ENCODE measurements at places on chromosomes 3 and 15. TPM values are rescaled to one million over a fixed set of nuclear protein-coding genes. Genes with fewer than 3 reads are reported as not detected.
A peak's percentile ranks its signal among the peaks of the same experiment; 100 is the strongest.

NTRK3 gene
- 5.1 TPM for total RNA-seq

TGM5 gene
- not detected for total RNA-seq

CCDC54 gene
- not detected for total RNA-seq

GOLGA8J gene
- total RNA-seq: 0.16 TPM

IGF1R gene
- total RNA-seq: 26.3 TPM

ENTPD3 gene
- 0.11 TPM for total RNA-seq

GRCh38 chr3:32421991-32422859, 30.6 kb downstream of the CMTM7 start:
- DNase-seq: peak; percentile 93

GRCh38 chr15:57217778-57218598, 158.3 kb upstream of the CGNL1 start:
- no peak for DNase-seq

- DNase-seq: peak; percentile 73
Measured at GRCh38 chr3:127608362-127608718, 10.1 kb downstream of the MCM2 start.

DNA sequence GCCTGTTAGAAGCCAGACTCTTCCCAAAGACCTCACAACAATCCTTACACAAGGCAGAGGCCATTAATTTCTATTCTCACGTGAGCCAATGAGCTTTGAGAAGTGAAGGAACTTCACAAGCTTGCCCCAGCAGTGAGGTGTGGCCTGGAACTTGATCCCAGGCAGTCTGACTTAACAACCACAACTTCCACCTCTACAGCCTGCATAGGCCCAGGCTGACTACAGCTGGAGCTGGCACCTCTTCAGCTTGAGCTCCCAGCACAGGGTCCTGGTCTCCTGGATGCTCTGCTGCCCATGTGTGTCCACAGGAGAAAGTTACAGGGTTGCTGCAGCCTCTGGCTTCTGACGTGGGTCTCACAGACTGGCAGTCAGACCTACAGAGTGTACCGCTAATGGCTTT, 111.0 kb downstream of the ERC2 start:
- no peak for DNase-seq

GRCh38 chr3:177443469-177443868, 246.2 kb upstream of the TBL1XR1 start:
- DNase-seq: no peak

DNA sequence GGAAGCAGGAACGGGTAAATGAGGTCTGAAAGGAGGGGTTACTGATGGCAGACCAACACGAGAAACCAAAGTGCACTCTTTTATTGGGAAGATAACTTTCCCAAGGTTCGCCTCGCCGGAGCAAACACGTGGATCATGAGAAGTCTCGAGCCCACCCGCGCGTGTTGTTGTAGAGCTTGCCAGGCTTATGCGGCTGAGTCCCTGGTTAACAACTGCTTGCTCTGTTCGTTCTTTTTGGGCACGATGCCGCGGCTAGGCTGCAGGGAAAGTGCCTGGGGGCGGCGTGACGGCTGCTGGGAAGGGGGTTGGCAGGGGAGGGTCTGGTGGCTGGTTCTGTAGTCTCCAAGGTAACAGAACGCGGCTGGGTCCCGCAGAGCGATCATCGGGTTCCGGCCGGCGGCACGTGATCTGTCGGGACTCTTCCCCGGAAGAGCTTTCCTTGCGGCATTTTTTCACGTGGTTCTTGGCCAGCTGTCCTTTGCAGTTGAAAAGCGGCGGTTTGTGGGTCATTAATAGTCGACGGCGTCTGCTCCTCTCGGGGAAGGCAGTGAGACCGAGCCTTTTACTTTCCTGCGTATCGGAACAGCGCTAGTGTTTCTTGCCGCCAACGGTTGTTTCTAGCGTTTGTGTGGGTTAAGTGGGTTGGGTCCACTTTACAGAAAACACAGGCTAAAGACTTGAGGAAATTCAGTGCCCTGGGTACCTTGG, 1.5 kb downstream of the MGA start:
- peak; percentile 82 for DNase-seq

GRCh38 chr3:167861649-167862048, 126.1 kb downstream of the SERPINI1 start:
- no peak for DNase-seq

- DNase-seq: no peak
Measured at GRCh38 chr3:9213019-9213634, 36.3 kb downstream of the SRGAP3 start.

DNA sequence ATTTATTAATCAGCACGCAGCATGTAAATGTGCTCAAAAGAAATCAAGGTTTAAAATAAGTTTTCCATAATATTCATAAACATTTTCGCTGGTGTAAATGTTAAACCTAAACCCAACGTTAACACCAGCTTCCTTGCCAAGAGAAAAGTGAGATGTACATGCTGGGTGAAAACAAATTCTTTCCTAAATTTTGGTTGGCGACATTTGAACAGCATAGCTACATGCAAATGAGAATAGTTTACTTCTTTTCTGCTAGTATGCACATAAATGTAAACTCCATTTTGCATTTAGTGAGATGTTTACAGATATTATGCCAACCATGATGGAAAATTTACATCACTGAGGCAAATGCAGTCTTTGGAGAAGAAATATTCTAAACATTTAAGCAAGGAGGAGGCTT, 182.2 kb downstream of the GAP43 start:
- DNase-seq: no peak

GRCh38 chr15:92725171-92725570, 69.6 kb upstream of the FAM174B start:
- no peak for DNase-seq

DNA sequence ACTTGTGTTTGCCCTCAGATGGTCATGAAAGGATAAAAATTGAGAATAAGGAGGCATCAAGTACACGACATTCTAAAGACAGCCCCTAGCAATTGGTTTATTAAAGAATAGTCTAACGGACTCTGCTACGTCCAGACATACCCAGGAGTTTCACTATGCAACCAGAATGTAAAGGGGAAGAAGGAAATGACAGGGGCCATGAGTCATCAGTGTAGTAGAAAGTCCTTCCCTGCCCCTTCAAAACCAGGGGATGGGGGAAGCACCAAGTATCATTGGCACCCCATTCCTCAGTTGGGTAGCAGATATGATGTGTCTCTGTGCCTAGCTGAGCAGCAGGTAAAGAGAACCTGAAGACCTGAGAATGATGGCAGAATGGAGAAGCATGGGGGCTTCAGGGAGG, 367.4 kb downstream of the IL20RB start:
- DNase-seq: no peak

Measured in Right ventricle myocardium inferior (tissue), 1 donor.